Astrocyte of the spinal cord (primary cell): ENCODE measurements at places on chromosomes 7 and 10.

- DNase-seq = no peak
Measured at GRCh38 chr7:4067874-4068273, 614.2 kb upstream of the FOXK1 start.

DNA sequence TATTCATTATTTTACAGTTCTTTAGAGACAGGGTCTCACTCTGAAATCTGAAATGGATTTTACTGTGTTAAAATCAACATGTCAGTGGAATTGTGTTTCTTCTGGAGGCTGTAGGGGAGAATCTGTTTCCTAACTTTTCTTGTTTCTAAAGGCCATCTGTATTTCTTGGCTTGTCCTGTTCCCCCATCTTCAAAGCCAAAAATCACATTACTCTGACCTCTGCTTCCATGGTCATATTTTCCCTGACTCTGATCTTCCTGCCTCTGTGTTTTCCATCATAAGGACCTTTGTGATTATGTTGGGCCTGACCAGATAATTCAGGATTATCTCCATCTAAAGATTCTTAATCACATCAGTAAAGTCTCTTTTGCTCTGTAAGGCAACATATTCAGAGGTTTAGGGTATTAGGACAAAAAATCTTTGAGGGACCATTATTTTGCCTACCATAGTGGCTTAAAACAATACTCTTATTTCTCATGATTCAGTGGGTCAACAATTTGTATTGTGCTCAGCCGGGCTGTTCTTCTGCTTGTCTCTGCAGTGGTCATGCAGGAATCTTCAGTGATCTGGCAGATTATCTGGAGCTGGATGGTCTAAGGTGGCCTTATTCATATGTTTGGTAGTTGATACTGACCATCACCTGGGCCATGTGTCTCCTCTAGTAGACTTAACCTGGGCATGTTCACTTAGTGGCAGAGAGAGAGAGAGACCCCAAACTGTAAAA lies 5.7 kb downstream of the ANLN start:
- no peak for DNase-seq

DNA sequence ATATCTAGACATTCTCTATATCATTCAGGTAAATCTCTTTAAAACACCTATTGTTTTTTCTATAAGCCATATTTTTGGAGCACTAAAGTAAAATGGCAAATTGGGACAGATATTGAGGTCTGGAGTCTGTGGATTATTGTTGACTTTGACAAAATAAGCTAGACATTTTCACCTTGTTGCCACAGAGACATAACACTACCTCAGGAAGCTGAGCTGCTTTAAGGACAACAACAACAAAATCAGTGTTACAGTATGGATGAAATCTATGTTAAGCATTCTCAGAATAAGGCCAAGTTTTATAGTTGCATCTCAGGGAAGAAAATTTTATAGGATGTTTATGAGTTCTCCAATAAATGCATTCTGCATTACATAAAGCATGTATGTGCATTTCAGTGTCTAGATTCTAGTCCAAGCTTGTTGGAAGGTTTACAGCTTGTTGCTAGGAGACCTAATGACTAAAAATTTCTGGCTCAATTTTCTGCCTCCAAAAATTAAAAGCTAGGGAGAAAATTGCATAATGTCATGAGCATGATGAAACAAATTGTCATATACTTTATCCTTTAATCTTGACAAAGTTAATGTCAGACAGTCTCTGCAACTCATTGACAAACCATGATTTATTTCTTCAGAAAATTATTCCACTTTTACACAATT lies 18.3 kb downstream of the LIPM start:
- DNase-seq = peak; percentile 65

GRCh38 chr10:119254335-119254734 lies 47.0 kb downstream of the GRK5 start:
- no peak for DNase-seq

- DNase-seq = peak; percentile 46
Measured at GRCh38 chr7:118352867-118353453, 128.5 kb downstream of the ANKRD7 start.

DNA sequence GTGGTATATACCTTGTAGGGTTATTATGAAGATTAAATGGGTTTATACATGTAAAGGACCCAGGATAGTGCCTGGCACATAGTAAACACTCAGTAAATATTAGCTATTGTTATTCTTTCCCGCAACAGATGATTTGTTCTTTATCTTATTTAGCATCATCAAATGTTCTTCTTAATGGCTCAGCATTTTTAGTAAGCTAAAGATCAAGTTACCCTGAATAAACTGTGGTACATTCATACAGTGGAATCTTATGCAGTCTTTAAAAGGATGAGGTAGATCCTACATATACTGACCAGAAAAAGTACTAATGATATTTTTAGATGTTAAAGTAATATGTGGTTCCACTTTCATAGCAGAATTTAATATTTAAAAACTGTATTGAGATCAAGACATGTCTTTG lies 65.4 kb downstream of the ST7 start:
- DNase-seq = no peak

GRCh38 chr10:29949411-29950011 lies 109.9 kb downstream of the JCAD start:
- peak; percentile 99 for DNase-seq

GRCh38 chr7:73520673-73521635 lies 1.1 kb downstream of the BAZ1B start:
- peak; percentile 22 for DNase-seq

DNA sequence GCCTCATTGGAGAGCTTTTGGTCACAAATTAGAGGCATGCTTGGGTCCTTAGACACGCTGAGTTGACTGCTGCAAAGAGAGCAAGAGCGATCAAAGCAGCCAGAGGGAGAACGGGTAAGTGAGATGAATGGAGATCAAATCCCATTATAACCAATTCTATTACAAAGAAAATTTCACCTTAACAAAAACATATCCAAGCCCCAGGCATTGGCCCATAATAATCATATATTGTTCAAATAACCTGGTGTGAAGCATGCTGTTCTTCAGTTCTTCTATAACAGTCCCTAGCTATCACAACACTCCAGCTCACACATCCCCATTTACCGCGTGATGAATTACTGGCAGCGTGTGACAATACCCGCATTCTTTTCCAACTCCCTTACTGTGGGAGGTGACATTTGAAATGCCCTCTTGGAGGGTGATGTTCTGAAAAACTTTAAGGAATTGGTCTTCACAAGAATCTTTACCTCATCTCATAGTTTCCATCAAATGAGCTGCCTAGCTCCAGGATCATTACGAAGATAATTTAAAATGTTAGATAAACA lies 156.1 kb upstream of the PLXNA4 start:
- DNase-seq = no peak

GRCh38 chr7:82729172-82730030 lies 285.8 kb upstream of the CACNA2D1 start:
- DNase-seq = peak; percentile 62

DNA sequence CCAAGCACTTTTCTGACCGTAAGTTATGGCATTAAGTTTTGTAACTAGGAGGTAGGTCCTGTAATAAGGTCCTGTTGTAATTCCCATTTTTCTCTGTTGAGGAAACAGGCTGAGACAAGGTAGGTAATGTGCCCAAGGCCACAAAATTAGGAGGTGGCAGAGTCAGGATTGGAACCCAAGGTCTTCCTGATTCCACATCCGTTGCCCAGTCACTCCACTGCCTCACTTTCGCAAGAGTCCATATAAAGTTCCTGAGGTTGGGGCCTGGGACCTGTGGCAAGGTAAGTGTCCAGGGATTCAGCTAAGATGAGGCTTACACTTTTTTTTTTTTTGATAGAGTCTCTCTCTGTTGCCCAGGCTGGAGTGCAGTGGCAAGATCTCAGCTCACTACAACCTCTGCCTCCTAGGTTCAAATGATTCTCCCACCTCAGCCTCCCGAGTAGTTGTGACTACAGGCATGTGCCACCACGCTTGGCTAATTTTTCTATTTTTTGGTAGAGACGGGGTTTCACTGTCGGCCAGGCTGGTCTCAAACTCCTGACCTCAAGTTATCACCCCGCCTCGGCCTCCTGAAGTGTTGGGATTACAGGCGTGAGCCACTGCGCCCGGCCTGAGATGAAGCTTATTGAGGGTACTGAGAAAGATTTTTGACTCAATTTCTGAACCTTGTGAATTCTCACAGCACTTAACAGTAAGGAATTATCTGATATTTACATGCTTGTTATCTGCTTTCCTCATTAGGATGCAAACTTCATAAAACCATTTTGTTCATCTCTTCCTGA lies 20.3 kb upstream of the GNA12 start:
- no peak for DNase-seq

GRCh38 chr7:108149119-108149518 lies 19.0 kb upstream of the LAMB4 start:
- no peak for DNase-seq

DNA sequence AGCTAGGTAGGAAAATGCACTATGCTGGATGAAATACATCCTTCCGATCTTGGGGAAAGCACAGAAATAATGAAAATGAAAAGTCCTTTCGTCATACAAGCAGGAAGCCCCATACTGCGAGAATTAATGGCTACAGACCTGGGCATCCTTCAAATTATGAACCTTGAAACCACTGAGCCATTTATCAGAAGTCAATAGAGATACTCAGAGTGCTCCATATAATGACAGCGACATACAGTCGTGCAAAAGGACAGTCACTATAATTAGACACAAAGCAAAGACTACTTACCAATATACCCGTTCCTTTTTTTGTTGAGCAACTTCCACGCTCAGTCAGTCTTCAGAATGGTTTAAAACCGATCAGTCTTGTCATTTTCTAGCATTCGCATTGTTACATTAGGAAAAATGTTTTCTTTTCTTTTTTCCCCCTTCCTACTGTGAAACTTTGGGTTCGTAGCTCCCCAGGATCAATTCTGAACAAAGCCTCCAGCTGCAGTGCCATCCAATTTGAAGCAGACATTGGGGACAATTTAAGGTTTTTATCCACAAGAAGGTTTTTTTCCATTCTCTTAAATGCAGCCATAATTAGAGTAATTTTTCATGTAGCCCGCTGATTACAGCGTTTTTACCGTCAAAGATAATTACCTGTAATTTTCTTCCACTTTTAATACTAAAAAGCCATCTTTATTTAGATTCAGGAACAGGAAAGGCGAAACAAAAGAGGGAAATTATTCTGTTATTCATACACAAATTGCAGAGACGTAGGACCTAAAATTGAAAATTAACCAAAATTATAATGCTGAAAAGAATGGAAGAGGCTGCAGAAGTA lies 6.4 kb downstream of the DLX6 start:
- DNase-seq = no peak

- peak; percentile 25 for DNase-seq
Measured at GRCh38 chr10:77926566-77927401, at the start of gene DLG5. DLG5 (minus strand) TSS chr10:77926755; CDS start chr10:77926520, 235 bp downstream.

GRCh38 chr10:49369216-49370162 lies 26.4 kb downstream of the DRGX start:
- DNase-seq = peak; percentile 67

- DNase-seq = no peak
Measured at GRCh38 chr7:115410972-115411686, 489.2 kb downstream of the MDFIC start.

DNA sequence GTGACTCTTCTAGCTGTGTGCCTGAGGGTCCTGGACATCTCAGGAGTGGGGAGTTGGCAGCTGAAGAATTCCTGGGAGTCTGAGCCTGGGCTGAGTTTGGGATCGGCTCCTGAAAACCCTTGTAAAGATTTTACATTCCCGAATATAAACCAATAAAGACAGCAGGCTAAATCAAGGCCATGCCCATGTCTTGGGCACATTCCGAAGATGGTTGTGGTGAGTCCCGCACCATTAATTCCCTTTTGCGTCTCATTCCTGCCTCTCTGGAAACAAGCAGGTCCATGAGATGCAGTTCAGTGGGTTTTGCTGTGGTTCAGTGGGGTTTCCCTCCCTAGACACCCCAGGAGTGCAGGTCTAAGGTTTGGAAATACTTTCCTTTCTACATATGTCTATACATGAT lies 90.9 kb downstream of the COL26A1 start:
- DNase-seq = no peak

DNA sequence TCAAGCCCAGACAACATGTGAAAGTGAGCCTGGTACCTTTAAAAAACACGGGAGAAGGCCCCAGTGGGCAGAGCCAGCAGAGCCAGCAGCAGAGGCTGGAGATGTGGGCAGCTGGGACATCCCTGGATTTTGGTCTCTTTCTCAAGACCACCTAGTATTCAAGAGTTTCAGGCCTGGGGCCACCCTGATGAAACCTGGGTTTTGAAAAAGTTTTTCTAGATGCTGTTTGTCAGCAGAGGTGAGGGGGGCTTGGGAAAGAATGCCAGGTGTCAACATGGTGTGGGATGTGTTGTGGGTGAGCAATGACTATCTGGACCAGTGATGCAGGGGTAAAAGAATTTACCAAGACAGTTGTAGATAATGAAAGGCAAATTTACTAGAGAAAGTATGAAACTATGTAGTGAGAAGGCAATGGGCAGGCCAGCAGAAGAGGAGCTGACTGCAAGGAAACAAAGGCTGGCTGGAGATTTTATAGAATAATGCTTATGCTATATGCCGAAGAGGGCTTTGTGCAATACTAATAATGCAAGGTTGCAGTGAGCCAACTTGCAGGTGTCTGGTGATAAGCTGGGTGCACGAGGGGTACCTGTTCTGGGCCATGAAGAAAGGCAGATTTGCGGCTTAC lies 28.1 kb upstream of the PLEKHA1 start:
- DNase-seq = no peak

- no peak for DNase-seq
Measured at GRCh38 chr7:147811923-147812322, 778.6 kb upstream of the C7orf33 start.

GRCh38 chr10:114491419-114491818 lies 87.1 kb upstream of the AFAP1L2 start:
- no peak for DNase-seq

GRCh38 chr10:93410697-93411348 lies 71.3 kb downstream of the MYOF start:
- DNase-seq = no peak

- no peak for DNase-seq
Measured at GRCh38 chr7:80922253-80923049, 3.6 kb upstream of the SEMA3C start.

DNA sequence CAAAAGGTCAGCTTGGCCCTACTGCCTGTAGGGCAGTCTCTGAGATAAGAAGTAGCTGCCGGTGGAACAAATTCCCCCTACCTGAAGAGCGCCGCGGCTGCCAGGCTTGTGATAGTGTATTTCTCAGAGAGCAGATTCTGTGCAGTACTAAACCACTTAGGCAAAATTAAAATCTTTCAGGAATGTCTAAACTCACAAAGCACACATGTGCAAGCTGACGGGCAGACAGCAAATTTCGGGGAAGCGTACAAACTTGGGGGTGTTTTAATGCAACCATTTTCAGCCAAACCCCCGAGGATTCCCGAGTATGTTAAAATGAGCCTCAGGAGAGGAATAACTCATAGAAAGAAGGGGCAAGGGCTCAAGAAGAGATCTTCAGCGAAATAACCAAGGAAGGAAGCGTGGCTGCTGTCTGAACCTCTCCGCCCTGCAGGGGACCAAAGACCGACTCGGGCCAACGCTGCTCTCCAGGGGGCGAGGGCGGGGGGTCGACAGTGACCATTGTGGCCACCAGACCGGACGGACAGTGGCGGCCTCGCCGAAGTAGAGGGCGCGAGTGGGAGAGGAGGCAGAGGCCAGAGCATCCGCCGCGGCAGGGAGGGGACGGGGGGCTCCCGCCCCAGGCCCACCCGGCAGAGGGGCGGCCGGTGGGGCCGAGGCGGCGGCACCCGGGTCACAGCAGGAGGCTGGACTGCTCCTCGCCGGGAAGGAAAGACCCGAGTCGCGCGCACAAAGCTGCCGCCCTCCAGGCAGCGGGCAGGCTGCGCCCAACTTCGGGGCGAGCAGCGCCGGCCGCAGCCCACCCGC lies 819 bp downstream of the HYCC1 start:
- DNase-seq = peak; percentile 30
